ENCODE measurements at places on chromosomes 12 and 14. TPM values are rescaled to one million over a fixed set of nuclear protein-coding genes. Genes with fewer than 3 reads are reported as not detected.

- H3K36me3 ChIP-seq, result peaks cover 16% of the 10 kb centered on the region
- no peak overlapping the region for H3K27ac ChIP-seq
- no peaks in the 10 kb centered on the region for H3K4me1 ChIP-seq
- no peaks in the 10 kb centered on the region for H3K27me3 ChIP-seq
- no peak for DNase-seq
Observed at GRCh38 chr12:102993537-102993936, 36.1 kb downstream of the ASCL1 start.

The SIX1 gene
- total RNA-seq, result 0.17 TPM

The SERPINA4 gene
- total RNA-seq, result not detected

DNA sequence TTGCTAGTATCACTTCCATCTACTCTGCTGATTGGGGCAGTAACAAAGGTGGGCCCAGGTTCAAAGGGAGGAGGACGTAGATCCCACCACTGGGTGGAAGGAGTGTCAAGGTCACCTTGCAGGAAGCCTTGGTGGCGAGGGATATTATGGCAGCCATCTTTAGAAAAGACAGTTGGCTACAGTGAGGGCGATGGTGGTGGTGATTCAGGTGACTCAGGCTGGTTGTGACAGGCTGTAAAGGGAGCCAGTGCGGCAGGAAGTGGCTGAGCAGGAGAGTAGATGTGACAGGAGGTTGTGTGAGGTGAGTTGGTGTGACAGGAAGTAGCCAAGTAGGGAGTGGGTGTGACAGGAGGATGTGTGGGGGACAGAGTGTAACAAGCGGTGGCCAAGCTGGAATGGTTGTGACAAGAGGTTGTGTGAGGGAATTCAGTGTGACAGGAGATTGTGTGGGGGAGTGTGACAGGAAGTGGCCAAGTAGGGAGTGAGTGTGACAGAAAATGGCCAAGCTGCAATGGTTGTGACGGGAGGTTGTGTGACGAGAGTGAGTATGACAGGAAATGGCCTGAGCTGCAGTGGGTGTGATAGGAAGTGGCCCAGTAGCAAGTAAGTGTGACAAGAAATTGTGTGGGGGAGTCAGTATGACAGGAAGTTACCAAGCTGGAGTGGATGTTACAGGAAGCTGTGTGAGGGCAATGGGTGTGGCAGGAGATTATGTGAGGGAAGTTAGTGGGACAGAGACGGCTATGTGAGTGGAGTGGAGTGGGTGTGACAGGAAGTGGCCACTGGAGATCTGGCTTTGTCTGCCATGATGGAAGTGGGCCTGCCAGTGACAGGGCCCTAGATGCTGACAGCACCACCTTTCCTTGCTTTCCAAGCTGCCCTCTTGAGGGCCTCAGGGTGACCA is 136.5 kb upstream of the MYL2 start:
- no peak overlapping the region for H3K4me3 ChIP-seq
- no peak for DNase-seq

DNA sequence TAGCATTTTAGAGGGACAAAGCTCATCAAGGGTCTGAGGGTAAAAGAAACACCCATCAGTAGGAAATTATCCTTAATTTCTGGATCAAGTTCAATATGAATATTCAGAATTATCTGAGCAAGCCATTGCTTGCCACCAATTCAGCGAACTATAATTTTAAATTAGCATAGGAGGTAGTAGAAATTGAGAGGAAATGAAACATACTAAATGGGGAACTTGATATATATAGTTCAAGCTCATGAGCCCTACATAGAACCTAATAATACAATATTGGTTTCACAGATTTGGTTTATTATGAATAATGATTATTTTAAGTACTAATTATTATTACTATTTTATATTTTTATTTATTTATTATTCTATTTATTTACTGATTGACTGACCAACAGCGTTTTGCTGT is 42.1 kb upstream of the GXYLT1 start:
- no peak overlapping the region for H3K4me3 ChIP-seq
- H3K36me3 ChIP-seq, result no peaks in the 10 kb centered on the region
- H3K27me3 ChIP-seq, result no peaks in the 10 kb centered on the region
- no peaks in the 10 kb centered on the region for H3K4me1 ChIP-seq
- H3K27ac ChIP-seq, result no peak overlapping the region

The DNAL1 gene
- 17.7 TPM for total RNA-seq

GRCh38 chr12:111185889-111186227 is 183.0 kb downstream of the PHETA1 start:
- no peaks in the 10 kb centered on the region for H3K4me1 ChIP-seq
- H3K27ac ChIP-seq, result no peak overlapping the region
- H3K27me3 ChIP-seq, result no peaks in the 10 kb centered on the region
- no peak overlapping the region for H3K4me3 ChIP-seq

DNA sequence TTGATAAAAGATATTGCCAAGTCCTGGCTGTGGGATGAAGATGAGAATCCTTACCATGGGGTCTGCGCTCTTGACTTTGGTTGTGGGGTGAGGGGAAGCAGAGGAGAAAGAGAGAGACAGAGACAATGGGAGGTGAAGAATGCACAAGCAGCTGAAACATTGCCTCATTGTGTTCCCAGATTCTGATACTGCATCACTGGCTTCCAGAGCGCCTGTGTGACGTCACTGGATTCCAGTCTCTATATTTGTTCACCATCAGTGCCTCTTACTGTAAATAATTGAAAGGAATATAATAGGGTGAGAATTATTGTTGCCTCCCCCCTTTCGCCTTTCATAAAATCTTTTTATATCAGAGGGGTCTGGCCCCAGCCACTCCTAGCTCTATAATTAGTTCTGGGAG is 188.9 kb upstream of the NTF3 start:
- DNase-seq, result no peak
- H3K4me1 ChIP-seq, result peaks cover 18% of the 10 kb centered on the region
- H3K27ac ChIP-seq, result no peak overlapping the region
- H3K27me3 ChIP-seq, result no peaks in the 10 kb centered on the region
- no peak overlapping the region for H3K4me3 ChIP-seq

DNA sequence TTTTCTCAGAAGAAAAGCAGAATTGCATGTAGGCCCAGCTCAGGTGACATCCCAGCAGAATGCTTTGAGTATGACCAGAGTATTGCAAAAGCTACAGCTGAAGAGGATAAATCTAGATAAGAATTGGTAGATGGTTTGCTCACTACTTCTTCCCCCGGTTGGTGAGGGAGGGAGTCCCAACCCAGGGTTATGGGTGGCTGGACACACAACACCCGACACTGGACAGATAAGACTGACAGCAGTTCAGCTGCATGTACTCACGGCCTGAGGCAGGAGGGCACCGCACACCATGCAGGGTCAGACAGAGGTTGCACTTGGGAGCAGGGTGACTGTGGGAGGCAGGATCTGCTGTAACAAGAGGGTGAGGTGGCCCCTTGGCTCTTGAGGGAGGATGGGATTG is 1.7 kb upstream of the CLEC4C start:
- no peak for DNase-seq
- H3K36me3 ChIP-seq, result peaks cover 12% of the 10 kb centered on the region
- no peaks in the 10 kb centered on the region for H3K4me1 ChIP-seq
- H3K4me3 ChIP-seq, result no peak overlapping the region
- no peak overlapping the region for H3K27ac ChIP-seq
- H3K27me3 ChIP-seq, result no peaks in the 10 kb centered on the region

DNA sequence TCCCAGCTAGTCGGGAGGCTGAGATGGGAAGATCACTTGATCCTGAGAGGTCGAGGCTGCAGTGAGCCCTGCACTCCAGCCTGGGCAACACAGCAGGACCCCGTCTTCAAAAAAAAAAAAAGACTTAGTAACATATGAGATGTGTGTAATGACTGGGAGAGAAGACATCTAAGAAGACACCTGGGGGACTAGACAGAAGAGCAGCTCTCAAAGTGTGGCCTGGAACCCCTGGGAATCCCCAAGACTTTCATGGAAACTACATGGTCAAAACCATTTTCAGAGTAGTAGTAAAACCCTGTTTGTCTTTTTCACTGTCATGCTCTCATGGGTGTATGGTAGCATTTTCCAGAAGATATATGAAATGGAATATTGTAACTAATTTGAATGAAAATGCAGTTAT is 45.3 kb downstream of the R3HDM2 start:
- H3K27me3 ChIP-seq, result no peaks in the 10 kb centered on the region
- DNase-seq, result no peak
- H3K36me3 ChIP-seq, result peaks cover 19% of the 10 kb centered on the region

DNA sequence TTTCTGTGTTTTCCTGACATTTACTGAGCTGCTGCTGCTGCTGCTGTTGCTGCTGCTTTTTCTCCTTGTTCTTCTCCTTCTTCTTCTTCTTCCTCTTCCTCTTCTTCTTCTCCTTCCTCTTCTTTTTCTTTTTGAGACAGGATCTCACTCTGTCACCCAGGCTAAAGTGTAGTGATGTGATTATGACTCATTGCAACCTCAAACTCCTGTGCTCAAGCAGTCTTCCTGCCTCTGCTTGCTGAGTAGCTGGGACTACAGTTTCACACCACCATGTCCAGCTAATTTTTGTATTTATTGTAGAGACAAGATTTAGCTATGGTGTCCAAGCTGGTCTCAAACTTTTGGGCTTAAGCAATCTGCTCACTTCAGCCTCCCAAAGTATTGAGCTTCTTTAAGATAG is 95.8 kb downstream of the TMTC3 start:
- no peaks in the 10 kb centered on the region for H3K27me3 ChIP-seq
- DNase-seq, result no peak
- H3K27ac ChIP-seq, result no peak overlapping the region
- peaks cover 4% of the 10 kb centered on the region for H3K36me3 ChIP-seq

The STYK1 gene
- 0.37 TPM for total RNA-seq

DNA sequence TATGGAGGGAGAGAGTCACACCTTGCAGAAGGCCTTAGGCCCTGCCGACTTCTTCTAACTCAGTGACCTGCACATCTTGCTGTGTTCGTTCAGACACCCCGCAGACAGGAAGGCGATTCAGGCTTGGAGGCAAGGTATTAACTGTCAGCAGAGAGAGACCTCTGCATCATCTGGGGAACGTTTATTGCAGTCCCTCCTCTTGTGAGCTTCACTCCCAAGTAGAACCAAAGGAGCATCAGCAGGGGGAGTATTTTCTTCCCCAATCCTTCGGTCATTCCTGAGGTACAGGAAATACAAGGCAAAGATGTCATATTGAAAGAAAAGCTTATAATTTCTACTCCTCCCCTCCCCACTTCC is 217.9 kb downstream of the CRADD start:
- no peaks in the 10 kb centered on the region for H3K4me1 ChIP-seq
- no peaks in the 10 kb centered on the region for H3K36me3 ChIP-seq
- no peak overlapping the region for H3K27ac ChIP-seq
